ENCODE measurements at places on chromosomes 1 and 21.

GRCh38 chr1:50095716-50096115 lies 13.0 kb upstream of the ELAVL4 start:
- DNase-seq: no peak

- DNase-seq: no peak
These were observed 156.9 kb upstream of the MAGI3 start for GRCh38 chr1:113233441-113233840.

GRCh38 chr21:37398697-37399096 lies 32.1 kb downstream of the DYRK1A start:
- no peak for DNase-seq

DNA sequence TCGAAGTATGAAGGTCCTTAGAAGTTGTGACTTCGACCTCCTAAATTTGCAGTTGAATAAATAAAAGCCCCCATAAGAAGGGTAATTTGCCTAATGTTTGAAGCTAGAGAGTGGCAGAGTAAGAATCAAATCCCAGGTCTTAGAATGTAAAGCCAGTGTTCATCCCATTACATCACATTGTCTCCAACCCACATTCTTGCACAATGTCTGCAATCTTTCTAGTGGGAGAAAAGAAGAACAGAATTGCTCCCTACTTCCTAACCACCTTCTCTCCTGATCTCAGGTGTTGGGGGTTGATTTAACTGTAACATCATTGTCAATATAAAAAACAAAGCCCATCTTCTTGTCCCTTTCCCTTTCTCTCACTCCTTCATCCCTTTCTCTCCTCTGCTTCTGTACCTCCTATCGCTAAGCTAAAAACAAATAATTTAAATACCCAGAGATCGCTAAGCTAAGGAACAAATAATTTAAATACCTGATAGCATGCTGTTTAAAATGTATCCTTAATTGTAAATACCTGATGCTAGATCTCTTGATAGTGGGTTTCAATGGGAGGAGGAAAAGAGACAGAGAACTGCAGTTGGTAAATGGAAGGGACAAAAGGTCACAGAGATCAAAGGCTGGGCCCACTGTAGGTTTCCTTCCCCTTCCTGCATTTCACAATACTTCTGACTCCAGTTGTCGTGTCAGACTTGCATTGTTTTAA lies 32.1 kb upstream of the CCDC190 start:
- DNase-seq: no peak

GRCh38 chr1:44270686-44271628 lies 57.7 kb downstream of the DMAP1 start:
- no peak for DNase-seq

DNA sequence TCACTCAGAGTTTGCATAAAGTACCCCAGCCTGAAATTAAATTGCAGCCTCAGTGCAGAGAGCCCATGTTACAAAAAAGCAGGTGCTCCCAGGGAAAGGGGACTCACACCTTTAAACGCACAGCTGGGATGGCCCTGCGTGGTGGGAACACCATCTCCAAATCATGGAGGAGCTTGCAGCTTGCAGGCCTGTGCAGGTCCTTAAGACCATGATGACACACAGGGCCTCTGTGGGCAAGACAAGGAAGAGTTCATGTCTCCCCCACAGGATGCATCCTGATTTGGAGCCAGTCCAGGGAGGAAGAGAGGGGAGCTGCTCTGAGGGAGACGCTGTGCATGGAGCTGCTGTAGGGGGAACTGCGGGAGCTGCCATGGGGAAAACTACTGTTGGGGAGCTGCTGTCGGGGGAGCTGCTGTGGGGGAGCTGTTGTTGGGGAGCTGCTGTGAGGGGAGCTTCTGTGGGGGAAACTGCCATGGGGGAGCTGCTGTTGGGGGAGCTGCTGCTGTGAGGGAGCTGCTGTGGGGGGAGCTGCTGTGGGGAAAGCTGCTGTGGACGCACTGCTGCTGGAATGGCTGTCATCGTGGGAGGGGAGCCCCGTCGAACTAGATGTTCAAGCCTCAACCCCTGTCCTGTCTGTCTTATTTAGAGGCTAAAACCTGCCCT lies 113.9 kb downstream of the MATN1 start:
- no peak for DNase-seq

- no peak for DNase-seq
These were observed 1.8 kb downstream of the EYA3 start for GRCh38 chr1:28086651-28087050.

DNA sequence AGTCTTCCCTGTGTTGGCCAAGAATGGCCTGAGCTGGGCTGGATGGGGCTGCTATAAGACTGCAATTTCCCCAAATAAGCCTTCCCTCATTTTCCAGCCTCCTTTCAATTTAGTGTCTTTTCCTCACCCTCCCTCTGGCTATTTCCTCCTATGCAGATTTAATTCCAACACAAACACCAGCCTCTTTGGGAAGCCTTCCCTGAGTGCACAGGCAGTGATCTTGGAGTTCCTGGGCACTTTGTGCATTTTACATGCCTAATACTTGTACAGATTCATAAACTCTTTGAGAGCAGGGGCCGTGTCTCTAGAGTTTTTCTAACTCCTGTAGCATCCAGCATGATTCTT lies 91.1 kb upstream of the TLR5 start:
- DNase-seq: no peak

GRCh38 chr1:162625679-162626078 lies 6.6 kb upstream of the DDR2 start:
- DNase-seq: no peak

DNA sequence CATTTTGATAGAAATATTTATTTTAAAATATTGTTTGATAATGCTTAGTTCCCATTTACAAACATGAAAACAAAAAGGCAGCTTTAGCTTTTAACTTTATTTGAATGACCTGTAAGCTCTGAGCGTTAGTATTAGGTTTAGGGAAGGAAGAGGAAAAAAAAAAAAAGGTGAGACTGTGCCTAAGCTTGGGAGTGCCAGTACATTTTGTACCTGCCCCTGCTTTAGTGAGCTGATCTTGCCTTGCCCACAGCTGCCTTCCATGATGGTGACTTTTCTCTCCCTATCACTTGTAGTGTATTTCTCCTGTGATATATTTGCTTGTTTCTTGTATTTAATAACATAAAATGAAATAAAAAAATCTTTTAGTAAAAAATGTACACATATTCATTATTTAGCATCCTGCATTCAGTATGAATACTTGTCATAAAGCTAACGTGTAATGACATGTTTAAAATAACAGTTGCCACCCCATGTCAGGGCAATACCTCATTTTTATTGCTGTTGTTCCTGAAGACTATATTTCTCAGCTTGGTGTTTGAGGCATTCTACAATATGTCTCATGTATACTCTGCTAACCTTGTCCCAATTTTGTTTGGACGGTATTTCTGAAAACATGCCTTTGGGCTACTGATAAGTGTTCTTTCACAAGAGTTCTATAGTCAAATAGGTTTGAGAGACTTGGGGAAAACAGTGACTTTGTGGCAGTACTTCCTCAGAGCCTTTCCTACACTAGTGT lies 76.3 kb downstream of the NEK7 start:
- no peak for DNase-seq

DNA sequence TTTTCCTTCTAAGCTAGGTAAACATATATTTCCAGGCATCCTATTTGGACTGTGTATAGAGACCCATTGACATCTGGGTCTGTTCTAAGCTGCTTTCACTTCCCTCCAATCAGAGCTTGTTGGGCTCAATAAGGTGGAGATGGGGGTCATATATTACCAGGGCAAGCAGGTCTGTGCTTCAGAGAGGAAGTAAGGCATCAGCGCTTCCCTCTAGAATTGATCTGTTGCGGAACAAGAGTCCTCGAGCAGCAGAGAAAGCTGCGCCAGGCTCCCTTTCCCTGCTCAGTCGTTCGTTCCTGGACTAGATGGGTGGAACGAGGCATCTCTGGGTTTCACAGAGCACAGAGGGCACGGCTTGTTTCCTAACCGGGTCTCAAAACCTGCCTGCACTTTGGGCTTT lies 63.5 kb downstream of the DISC1 start:
- no peak for DNase-seq

DNA sequence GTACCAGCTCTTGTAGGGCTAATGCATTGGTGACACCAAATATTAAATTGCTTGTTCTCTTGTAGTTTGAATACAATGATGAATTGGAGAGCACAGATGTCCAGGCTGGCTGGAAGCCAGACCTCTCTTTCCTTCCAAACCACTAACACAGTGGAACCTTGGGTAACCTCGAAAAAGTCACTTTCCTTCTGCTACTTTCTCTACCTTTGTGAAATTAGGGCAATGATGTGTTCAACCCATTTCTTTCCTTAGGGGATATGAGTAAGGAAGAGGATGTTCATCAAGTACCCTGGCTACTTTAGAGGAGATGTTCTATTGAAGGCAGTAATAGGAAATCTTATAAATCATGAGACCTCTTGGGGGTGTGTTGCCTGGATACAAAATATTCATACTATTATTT lies 55.7 kb downstream of the XCL2 start:
- no peak for DNase-seq

- DNase-seq: no peak
These were observed 350.5 kb downstream of the MATN1 start for GRCh38 chr1:30372792-30373433.

DNA sequence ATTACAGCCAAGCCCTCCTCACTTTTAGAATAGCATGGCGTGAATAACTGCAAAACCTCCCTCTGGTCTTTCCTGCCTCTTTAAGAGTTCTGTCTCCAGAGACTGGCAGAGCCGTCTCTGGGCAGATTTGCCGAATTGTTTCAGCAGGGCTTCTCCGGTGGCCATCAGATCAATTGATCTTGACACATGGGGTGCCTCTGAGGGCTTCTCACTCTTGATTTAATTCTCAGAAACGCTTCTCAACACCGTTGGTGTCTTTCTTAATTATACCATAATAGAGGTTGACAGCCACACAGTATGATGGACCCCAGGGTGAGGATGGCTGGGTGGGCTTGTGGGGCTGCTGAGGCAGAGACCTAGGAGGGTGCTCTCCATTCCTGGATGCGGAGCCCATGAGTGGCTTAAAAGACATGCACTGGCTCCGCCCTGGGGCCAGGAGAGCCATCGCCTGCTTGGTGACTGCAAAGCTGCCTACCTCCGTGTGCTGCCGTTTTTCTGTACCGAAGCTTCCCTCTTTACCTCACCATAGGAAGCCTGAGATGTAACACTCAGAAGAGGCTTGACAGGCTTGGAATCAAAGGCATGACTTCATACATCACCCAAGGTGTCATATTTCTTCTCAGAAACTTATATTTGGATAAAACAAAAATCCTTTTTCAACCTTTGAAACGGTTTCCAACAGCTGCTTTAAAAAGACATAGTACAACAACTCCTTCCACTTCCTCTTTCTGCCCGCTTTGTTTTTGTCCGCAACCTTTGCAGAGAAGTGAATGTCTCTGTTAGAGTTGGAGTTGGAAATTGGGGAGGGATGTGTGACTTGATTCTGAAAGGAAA lies 82.9 kb downstream of the GALNT2 start:
- no peak for DNase-seq

DNA sequence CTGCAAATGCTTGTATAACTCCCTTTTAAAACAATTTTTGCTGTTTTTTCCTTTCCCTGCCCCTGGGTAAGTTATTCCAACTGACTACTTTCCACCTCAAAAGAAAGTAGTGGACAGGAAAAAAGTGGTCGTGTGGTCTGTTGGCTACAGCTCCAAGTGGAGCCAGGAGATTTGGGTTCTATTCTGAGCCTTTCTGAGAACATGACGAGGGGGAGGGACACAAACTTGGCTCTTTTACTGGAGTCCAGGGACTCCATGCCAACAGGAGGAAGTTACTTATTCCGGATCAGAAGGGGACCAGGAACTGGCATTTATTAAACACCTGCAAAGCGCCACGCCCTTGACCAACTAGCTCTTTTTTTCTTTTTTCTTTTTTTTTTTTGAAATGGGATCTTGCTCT lies 79.0 kb upstream of the CAPZB start:
- no peak for DNase-seq

GRCh38 chr1:54121482-54122134 lies 31.2 kb downstream of the CDCP2 start:
- DNase-seq: peak; percentile 60

GRCh38 chr1:159352436-159352835 lies 50.3 kb downstream of the FCER1A start:
- no peak for DNase-seq

DNA sequence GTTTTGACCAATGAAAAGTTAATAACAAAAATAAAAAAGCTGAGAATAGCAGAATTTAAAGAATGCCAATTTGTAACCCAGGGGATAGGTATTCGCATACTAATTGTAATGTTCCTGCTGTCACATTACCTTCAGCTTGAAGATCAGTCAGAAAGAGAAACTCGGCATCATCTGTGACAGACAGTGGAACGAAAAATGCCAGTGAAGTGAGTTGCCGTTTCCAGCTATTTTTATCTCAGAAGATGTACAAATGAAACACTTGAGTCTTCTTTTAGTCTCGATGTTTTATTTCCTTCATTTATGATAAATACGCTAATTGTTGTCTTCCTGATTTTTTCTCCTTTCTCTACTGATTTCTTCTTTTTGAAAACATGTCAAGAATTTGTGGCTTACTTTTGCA lies 26.1 kb downstream of the RGS21 start:
- no peak for DNase-seq

DNA sequence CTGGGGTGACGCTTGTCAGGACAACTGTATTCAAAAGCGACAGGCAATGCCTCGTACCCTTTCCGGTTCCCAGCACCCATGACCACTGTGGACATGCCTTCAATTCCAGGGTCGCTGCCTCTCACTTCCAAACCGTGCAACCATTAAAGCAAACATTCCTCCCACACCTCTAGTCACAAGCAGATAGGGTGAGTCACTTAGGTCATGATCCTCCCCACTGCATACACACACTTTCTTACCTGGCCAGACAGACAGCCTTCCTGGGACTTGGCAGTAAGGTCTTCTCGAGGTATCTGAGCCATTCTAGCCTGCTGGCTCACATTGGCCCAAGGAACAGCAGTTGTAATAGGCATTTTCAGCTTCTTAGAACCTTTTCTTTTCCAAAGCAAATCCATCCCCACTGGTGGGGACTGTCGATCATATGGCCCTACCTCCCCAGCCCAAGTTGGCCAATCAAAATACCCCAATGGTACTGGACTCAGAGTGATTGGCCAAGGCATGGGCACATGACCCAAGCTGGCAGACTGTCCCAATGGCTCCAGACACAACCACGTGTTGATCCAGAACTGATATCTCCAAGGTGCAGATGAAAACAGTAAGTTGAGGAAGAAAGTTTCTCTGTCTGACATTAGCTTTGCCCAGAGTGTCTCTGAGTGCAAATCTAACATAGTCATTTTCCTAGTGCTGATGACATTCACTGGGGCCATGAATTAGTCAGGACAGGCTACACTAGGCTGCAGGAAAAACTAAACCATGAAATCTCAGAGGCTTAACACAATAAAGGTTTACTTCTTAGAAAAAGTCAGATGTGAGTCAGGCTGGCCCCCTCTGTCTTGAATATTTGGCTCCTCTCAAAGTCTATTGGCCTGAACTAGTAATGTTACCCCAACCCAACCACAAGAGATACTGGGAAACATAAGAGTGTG lies 113.8 kb downstream of the RRAGC start:
- no peak for DNase-seq

GRCh38 chr1:45216200-45216541 lies 9.8 kb upstream of the ZSWIM5 start:
- no peak for DNase-seq

- DNase-seq: no peak
These were observed 714.9 kb upstream of the CXADR start for GRCh38 chr21:16797966-16798365.

GRCh38 chr1:20112279-20113000 lies 6.9 kb downstream of the PLA2G2D start:
- no peak for DNase-seq

Data from activated T-cell treated with anti-CD3 and anti-CD28 coated beads for 24 hours (primary cell).